Jurkat, Clone E6-1 (cell line): ENCODE measurements at places on chromosomes 3 and 15.

DNA sequence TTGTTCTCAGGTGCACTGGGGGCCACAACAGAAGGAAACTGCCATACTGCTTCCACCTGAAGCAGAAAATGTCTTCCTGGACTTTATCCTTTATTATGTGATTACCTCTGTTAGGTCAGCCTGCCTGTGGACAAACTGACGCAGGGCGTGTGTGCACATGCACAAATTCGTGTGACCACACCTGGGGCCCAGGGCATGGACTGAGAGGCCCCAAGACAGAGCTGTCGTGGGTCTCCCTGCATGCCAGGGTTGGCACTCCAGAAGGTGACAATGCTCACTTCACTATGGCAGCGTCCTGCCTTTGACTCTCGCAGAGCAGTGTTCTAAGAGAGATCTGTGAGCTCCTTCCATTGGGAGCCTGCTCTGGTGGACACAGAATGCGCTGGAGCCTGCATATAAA is 34.5 kb downstream of the CCDC12 start:
- DNase-seq, result no peak

GRCh38 chr3:125651244-125651643 is 55.9 kb upstream of the OSBPL11 start:
- DNase-seq, result no peak

DNA sequence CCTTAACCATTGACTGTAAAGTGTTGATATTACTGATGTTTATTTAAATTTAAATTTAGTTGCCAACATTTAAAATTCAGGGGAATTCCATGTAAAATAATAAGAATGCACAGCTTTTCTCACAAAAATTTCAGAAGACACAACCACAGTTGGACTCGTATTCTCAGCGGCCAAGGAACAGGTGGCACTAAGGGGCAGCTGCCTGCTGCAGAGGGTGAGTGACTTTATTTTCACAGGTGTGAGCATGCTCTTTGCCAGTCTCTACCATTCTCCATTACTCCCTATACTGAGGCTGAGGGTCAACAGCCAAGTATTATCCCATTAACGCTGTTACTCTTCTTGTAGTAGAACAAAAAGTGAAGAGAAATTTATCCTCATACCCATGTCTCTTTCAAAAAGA is 92.1 kb upstream of the GADL1 start:
- no peak for DNase-seq

DNA sequence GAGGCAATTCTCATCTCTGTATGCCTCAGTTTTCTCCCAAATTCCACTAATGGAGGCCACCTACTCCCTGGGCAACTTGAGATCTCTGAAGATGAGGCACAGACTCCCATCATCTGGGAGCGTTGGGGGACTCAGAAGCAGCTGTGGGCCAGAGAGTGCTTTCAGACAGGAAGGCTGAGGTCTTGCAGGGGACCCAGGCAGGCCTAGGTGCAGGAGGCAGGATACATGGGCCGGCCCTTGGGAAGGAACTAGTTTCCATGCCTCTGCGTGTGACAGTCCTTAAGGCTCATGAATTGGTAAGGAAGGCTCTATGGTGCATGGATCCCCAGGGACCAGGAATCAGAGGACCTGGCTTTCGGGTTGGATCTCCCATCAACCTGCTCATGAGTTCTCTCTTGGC is 14.5 kb downstream of the BMF start:
- DNase-seq, result no peak

DNA sequence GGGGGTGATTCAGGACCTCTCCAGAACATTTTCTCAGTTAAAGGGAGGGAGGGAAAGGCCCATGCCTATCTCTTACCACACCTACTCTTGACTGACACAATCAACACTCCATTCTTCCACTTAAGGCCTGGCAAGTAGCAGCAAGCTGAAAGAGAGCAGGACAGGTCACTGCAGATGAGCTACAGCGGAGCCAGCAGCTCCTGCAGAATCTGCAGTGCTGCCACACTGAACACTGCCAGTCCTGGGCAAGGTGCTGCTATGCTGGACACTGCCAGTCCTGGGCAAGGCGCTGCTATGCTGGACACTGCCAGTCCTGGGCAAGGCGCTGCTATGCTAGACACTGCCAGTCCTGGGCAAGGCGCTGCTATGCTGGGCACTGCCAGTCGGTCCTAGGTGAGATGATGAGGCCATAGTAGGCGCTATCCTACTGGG is 143.7 kb downstream of the MYLK start:
- no peak for DNase-seq

DNA sequence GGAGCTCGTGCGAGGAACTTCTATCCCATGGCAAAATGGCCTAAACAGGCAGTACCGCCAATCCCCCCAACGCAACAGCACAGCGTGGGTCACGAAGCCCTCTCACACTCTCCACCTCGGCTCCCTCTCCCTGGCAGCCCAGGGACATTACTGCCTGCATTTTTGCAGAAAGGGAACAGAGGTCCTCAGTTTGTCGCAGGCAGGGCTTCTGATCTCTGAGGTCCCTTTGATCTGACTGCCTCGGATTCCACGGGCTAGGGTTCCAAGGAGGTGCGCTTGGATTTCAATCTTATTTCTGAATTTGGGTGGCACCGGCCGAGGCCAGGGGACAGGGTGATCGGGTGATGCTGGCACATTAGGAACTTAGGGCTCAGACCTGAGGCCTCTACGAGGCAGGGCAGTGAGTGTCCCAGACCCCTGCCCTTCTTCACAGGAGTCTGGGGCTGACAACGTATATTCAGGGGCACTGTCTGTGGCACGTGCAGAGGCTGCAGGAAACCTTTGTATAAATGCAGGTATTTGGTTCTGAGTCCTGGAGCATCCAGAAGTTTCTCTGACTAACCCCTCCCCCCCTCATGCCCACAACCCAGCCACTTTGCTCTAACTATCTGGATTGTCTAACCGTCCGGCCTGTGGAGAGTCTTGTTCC is 197.9 kb downstream of the XXYLT1 start:
- no peak for DNase-seq

GRCh38 chr3:132325103-132325606 is 7.9 kb downstream of the ACP3 start:
- no peak for DNase-seq

GRCh38 chr15:85636351-85636750 is 158.4 kb downstream of the KLHL25 start:
- no peak for DNase-seq

DNA sequence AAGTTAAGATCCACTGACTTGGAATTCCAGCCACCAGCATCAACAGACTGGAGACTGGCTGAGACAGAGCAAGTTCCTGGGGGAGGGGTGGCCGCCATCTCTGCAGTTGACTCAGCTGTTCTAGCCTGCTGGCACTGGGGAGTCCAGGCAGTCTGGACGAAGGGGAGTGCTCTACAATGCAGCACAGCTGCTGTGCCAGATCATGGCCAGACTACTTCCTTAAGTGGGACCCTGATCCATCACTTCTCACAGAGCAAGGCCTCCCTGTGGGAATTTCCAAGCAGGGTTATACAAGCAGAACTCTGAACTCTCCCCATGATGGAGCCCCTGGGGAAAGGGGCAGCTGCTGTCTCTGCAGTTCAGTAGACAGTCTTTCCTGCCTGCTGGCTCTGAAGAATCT is 35.2 kb downstream of the PYGO1 start:
- DNase-seq, result no peak

GRCh38 chr3:55622116-55622515 is 135.0 kb upstream of the WNT5A start:
- DNase-seq, result no peak

DNA sequence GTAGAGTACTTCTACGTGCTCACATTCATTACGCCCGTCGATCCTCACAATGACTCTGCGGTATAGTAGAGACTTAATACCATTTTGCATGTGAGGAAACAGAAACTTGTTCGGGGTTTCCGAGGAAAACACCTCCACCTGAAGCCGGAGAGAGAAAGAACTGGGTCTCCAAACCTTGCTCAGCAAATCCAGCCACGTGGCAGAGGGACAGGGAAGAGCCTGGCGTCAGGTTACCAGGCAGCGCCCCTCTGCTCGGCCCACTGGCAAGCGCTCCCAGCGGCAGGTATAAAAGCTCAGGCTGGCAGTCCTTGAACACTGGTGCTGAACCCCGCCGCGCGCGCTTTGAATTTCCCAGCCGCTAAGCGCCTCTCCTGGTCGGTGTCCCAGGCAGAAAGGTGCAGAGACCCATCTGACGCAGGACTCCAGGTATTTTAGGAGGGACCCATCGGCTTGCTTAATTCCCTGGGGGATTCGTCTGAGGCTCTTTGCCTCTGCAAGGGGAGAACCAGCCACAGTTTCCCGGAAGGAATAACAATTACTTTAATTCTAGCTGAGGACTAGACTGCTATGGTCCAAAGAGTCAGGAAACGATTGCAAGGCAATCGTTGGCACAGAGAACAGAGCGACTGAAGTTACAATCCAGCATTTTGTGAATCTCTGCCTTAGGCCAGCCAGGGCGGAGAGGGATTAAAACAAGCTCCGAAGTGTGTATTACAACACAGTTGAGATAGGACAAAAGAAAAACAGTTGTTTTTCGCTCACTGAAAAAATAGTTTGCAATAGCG is at the start of gene C2CD4A:
TSS of gene C2CD4A (plus strand) at position 315 of the 785 bp plus-strand sequence. CDS start 637 bp downstream, outside the sequence.
- peak; percentile 39 for DNase-seq

DNA sequence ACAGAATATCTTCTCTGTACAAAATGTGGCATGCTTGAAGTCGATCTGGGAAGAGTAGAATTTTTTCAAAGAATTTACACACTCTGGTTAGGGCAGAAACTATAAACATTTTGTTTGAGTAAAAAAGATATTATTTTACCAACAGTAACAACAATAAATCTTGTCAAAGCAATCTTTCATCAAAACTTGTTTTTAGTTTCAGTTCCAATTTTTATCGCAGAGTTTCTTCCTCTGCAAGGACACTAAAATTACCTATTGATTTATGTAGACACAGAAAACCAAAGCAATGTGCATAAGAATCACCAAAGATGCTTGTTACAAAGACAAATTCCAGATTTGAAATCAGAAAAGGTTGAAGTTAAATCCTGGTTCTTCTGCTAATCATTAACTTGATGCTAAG is 61.9 kb downstream of the CGGBP1 start:
- no peak for DNase-seq

DNA sequence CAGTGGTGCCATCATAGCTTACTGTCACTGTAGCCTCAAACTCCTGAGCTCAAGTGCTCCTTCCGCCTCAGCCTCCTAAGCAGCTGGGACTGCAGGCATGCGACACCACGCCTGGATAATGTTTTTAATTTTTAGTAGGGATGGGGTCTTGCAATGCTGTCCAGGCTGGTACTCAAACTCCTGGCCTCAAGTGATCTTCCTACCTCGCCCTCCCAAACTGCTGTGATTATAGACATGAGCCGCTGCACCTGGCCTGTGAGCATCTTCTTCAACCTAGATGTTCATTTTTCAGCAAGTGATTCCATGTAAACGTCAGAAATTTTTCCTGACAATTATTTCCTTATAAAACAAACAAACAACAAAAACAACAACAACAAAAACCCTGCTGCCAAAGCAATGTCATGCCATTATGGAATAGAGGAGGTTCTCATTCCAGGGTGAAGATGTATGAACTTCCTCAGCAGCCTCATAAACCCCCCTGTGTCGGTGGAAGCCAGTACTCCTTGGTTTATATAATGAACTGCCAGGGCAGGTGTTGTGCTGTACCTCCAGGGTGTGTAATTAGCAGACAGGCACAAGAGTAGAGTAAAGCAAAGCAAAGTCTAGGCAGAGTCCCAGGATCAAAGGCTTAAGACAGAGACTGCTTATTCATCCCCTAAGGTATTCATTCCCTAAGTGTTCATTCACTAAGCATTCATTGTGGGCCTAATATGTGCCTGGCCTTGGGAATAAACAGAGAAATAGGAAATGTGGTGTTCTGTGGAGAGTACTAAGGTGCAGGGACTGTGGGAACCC is 44.6 kb downstream of the NR2C2 start:
- DNase-seq, result no peak

DNA sequence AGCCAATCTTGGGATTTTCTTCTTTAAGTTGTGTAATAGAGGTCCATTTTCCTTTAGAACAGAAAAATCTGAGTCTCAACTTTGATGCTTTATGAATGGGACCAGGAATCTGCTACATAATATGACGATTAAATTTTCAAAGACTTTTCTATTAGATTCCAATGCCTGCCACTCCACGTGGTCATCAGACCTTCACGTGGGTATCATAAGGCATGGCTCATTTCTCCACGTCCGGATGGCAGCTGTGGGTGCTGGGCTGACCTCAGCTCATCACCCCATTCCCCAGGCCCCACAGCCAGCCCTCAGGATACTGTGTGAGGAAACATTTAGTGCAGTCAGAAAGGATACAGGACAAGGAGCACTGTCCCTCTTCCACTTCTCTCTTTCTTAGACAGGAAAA is 159.7 kb downstream of the SEMA6D start:
- DNase-seq, result no peak

- DNase-seq, result peak; percentile 22
Observed at GRCh38 chr3:49333091-49333490, 6.8 kb downstream of the USP4 start.

DNA sequence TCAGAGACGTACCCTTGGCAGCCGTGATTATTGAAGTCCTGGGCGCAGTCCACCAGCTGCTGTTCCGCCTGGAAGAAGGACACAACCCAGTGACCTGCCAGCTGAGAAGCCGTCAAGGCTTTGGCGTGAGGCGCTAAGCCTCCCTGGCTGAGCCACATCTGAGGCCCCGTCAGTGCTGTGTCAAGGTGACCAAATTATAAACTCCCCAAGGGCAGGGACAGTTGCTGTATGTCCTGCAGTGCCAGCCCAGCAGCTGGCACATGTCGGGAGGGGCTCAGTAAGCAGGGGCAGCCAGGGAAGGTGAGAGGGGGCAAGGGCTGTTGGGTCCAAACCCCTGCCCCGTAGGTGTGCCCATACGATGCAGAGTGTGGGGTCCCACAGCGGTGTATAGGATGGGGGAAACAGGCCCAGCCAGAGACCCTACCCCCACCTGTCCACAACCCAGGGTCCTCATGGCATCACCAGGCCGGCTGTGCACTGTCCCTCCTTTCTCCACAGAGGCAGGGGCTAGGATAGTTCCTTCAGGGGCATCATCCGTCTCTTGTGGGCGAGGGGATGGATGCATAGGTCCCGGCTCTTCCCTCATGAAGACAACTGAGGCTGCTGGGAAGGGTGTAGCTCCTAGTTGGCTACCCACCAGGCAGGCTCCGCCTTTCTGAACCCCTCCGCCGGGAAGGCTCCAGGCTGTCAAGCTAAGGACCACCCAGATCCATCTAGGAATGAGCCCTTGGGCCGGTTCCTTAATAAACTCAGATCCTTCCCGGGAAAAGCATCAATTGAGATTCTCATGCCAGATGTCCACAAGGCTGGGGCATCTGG is 13.2 kb downstream of the CTSH start:
- DNase-seq, result no peak

DNA sequence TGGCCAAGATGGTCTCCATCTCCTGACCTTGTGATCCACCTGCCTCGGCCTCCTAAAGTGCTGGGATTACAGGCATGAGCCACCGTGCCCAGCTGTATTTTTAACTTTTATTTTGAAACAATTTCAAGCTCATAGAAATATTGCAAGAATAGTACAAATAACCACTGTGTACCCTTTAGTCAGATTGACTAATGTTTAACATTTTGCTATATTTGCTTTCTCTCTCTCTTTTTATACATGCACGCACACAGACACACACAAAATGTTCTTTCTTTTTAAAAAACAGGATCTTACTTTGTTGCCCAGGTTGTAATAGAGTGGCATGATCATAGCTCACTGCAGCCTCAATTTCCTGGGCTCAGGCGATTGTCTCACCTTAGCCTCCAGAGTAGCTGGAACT is 25.5 kb upstream of the DPPA4 start:
- no peak for DNase-seq
